ENCODE measurements at places on chromosomes 5 and 9. TPM values are rescaled to one million over a fixed set of nuclear protein-coding genes. Genes with fewer than 3 reads are reported as not detected.

DNA sequence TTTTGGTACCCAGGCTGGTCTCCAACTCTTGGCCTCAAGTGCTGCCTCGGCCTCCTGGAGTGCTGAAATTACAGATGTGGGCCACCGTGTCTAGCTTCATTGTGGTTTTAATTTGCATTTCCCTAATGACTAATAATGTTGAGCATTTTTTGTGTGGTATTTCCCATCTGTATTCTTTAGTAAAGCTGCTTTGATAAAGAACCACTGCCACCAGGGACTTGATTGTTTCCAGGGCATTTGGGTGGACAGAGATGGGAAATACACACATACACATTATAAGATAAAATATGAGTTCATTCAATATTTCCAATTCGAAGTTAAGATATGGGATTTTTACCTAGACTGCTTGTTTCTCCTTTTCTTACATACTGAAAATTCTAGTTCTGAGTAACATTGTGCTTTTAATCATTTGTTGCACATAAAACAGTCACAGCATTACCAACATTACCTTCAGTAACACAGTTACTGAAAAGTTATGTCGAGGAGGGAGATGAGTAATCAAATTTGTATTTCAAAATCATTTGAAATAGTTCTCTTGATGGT, 28.9 kb downstream of the HABP4 start:
- ATAC-seq = no peak

GRCh38 chr9:7094052-7094451, 336.3 kb downstream of the KDM4C start:
- peak; percentile 45 for ATAC-seq

DNA sequence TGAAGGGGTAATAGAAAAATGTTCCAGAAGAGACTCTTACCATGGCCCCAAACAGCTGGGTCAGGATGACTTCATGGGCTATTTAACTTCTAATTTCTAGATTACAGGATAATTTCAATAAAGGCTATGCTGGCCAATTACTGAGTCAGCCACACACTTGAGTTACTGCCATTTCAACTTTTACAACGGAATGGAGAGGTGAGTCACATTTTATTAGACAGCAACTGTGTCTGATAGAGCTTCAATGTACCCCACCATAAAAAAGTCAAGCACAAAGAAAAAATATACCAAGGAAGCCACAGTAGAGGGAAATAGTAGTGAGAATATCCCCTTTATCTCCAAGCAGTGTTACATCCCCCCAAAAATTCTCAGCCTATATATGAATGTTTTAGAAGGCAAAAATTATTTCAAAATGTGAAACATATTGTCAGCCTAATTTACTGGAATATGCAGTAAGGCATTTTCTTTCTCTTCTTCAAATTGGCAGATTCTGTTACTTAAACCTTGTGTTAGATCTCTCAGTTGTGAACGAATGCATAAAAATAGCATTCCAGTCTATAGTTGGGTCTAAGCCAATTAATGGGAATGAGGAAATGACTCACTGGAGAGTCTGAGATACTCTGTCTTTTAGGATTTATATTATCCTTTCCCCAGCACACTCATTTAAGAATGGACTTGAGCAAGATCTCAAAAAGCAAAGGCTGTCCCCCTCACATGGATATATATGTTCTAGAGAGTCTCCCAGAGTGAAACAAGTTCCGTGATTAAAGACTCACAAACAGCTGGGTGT, 47.1 kb upstream of the RAI14 start:
- ATAC-seq = peak; percentile 80

- no peak for ATAC-seq
Observed at GRCh38 chr5:168867241-168867640, 288.1 kb upstream of the PANK3 start.

- no peak for ATAC-seq
Observed at GRCh38 chr9:127538849-127539258, 73.2 kb upstream of the STXBP1 start.

CHSY3 gene
- total RNA-seq = 0.28 TPM

SV2C gene
- total RNA-seq = 0.12 TPM

LCN15 gene
- not detected for total RNA-seq
